ENCODE measurements at places on chromosomes 1 and 21.

DNA sequence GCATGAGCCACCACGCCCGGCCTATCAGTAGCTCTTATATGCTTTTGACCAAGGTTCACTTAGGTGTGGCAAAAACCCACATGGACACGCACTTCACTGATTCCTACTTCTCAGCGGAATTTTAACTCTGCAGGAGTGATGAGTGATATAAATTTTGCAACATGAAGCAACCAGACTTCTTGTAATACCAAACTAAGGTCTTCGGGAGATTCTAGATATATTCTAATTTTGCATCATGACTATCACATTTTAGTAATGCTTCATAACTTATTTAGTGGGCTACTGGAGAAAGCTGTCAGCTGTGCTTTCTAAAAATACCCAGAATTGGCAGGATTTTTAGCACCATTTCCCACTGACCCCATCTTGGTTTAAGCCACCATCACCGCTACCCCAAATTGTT lies 27.8 kb downstream of the RHCE start:
- DNase-seq: no peak

DNA sequence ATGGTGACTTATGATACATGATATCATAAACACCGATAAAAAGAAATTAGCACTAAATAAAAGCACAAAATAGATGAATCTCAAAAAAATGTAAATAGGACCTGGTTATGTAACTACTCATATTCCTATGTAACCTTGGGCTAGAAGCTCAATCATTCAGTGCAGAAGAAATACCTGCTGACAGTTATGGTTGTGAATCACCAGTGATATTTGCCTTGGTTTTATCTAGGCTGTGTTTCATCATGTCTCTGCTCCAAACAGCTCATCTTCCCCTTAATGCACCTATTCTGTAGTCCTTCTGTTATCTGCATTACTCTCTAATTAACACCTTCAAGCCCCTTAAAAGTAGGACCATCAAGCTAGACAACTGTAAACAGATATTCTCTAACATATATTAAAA lies 16.3 kb upstream of the PIGC start:
- DNase-seq: no peak

- no peak for DNase-seq
These were observed 8.9 kb downstream of the SPATA46 start for GRCh38 chr1:162367772-162368171.

DNA sequence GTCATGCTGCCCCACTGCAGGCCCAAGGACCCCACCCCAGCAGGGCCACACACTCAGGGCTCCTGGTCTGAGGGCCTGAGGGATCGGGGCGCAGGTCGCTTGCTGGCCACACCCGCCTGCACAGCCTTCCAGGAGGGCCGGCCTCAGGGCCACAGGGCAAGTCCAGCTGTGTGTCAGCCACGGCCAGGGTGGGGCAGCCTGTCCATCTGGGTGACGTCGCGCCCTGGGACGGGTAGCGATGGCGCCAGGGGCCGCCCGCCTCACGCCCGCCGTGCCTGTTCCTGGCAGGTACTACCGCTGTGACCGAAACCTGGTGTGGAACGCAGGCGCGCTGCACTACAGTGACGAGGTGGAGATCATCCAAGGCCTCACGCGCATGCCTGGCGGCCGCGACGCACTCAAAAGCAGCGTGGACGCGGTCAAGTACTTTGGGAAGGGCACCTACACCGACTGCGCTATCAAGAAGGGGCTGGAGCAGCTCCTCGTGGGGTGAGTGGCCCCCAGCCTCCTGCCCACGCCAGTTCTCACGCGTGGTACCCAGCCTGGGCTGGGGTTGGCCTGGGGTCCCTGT lies 2.5 kb downstream of the COL6A1 start:
- no peak for DNase-seq

DNA sequence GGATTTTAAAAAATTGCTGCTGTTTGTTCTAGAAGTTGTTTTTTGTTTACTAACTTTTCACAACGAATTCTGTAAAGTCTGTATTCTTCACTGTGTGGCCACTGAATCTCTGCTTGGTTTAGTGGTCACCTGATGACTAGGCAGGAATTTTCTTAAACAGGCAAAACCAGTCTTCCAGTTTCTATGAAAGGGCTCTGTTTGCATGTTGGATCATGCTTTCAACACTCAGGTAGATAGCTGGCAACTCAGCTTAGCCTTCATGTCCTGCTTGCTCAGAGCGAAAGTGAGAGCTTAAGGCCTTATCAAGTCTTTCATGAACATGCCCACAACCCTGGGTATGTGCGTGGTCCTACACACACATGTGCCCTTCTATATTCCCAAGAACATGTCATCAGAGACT lies 52.4 kb upstream of the CCDC190 start:
- DNase-seq: no peak

DNA sequence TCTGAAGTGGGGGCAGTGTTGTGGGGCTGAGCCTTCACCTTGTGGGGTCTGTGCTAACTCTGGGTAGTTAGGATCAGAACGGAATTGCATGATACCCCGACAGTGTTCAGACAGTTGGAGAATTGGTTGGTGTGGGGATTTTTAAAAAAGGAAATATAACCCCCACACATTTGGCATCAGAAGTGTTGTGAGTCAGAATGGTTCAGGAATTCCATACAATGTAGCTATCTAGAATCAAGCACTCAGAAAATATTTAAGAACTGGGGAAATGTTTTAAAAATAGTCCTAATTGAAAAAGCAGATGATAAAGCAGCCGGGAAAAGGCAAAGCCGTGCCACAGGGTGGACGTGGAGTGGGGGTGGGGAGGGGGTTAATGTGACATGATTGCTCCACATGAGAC lies 6.5 kb upstream of the S100A7 start:
- DNase-seq: no peak

- no peak for DNase-seq
These were observed 171.1 kb downstream of the TOMM20 start for GRCh38 chr1:234957330-234958065.

GRCh38 chr1:83034851-83035250 lies 964.1 kb downstream of the TTLL7 start:
- DNase-seq: no peak

DNA sequence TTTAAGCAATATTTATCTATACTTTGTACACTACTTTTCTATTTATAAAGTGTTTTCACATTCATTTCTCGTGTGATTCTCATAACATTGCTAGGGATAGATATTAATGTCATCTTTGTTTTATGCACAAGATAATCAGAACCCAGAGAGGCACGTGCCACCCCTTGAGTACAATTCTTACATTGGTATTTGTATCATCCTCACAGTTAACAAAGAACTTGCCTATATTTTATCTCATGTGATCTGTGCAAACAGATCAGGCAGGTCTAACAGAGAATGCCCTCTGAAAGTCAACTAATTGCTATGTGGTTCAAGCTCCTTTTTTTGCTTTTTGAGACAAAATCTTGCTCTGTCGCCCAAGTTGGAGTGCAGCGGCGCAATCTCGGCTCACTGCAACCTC lies 604.5 kb downstream of the LMO4 start:
- no peak for DNase-seq
